ENCODE measurements at places on chromosomes 12 and 14.

DNA sequence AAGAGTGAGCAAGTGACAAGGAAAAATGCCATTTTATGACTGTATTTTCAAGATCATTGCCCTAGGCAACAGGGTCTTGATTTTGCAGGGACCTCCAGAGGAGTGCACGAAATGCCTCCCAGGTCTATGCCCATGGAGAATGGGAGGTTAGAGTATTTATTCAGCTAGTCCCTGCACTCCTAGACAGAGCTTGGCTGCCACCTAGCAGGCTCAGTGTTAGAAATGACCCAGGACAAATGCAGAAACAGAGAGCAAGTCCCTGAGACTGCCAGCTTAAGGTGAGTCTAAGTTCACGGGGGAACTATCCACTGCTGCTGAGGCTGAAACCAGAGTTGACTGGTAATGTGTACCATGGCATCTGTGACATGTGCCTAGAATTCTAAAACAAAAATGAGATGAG, 506.4 kb downstream of the MED13L start:
- H3K36me3 ChIP-seq: peaks cover 8% of the 10 kb centered on the region
- peaks cover 6% of the 10 kb centered on the region for H3K4me1 ChIP-seq
- H3K27ac ChIP-seq: peak overlapping the region; percentile 22
- H3K27me3 ChIP-seq: peaks cover 24% of the 10 kb centered on the region
- H3K4me3 ChIP-seq: no peak overlapping the region

DNA sequence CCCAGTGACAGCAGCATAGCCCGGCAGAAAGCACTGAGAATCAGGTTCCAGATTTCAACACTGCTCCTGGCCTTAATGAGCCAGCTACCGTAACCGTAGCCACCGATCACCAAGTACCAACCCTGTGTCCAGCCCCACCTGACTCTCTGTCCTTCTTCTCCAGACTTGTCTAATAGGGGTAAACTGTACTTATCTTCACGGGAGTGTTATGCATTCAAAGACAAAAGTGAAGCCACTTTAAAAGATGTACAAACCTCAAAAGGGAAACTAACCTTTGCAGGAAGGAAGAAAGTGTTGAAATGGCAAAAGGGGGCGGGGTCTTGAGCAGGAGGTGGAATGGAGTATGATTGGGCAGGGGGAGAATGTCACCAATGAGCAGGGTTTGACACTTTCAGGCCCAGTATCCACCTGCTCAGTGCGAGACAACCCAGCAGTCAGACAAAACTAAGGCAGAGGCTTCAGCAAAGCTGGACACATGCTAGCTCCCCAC, 226.1 kb downstream of the CHST11 start:
- H3K4me3 ChIP-seq: no peak overlapping the region
- no peaks in the 10 kb centered on the region for H3K27me3 ChIP-seq
- H3K36me3 ChIP-seq: no peaks in the 10 kb centered on the region

DNA sequence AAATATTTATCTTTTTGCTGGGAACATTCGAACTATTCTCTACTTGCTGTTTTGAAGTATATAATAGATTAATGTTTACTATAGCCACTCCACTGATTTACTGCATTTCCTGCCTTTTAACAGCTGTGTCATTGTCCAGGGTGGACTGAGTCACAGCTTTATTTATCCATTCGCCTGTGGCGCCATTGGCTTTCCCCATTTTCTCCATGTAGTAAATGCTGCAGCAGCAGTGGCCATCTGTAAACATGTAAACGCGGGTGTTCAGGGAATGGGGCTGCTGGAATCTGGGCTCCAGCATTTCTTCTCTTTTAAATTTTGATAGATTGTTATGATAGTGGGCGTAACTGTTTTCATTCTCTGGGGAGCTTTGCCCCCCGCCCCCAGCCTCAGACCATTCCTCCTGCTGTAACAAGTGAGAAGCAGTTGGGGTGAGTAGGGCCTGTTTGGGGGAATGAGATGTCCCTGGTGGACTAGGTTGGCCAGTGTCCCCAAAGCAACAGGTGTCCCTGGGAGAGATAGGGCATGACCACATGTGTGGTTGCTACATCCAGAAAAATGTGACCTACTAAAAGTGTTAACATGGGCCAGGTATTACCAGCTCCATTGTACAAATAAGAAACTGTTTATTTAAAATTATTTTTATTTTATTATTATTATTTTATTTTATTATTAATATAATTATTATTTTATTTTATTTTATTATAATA, 32.9 kb downstream of the RIN3 start:
- no peak overlapping the region for H3K27ac ChIP-seq
- H3K36me3 ChIP-seq: no peaks in the 10 kb centered on the region

- H3K27ac ChIP-seq: no peak overlapping the region
- H3K27me3 ChIP-seq: peaks cover 6% of the 10 kb centered on the region
- H3K4me3 ChIP-seq: no peak overlapping the region
- peaks cover 61% of the 10 kb centered on the region for H3K4me1 ChIP-seq
These were observed 55.8 kb downstream of the ZFP36L1 start for GRCh38 chr14:68737086-68737485.

DNA sequence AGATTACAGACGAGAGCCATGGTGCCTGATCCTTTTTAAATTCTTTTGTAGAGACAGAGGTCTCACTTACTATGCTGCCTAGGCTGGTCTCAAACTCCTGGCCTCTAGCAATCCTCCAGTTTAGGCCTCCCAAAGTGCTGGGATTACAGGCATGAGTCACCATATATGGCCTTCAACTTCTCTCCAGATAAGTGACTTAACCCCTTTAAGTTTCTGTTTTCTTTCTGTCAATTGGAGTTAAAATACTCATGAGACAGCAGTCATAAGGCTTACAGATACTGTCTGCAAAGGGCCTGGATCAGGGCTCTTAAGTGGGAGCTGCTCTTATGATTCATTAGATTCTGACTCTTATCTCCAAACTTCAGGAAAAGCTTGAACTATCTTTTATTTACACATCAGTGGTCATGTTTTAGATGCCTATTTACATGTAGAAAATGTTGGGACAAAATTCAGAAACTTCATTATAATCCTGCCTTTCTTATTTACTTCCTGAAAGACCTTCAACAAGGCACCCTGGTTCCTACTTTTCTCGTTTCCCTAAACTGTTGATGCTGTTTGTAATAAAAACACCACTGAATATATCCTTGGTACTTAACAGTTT, 271.5 kb upstream of the TBX3 start:
- H3K27ac ChIP-seq: no peak overlapping the region
- H3K4me3 ChIP-seq: no peak overlapping the region
- no peak for DNase-seq
- peaks cover 9% of the 10 kb centered on the region for H3K27me3 ChIP-seq
- peaks cover 41% of the 10 kb centered on the region for H3K4me1 ChIP-seq

DNA sequence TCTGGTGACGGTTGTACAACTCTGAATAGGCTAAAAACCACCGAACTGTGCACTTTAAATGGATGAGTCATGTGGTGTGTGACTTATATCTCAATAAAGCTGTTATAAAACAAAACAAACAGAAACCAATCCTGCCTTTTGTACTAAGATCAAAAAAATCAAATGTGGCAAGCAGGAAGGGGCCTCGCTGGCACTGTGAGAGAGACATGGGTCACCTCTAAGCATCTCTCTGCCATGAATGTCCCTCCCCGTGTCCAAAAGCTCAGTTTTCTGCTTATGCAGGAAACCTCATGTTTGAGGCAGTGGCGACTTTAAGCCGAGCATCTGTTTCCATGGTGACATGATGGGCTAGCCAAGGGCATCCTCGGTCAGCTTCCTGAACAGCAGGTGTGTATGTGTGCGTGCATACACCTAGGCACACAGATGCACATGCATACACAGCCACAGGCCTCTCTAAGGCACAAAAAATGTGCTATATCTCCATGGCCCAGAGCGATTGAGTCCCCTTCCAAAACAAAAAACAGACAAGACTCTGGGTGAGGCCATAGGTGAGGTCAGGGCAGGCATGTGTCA, 44.4 kb downstream of the ARL6IP4 start:
- peaks cover 21% of the 10 kb centered on the region for H3K4me1 ChIP-seq
- no peaks in the 10 kb centered on the region for H3K36me3 ChIP-seq
- no peak for DNase-seq
- no peak overlapping the region for H3K27ac ChIP-seq
- no peak overlapping the region for H3K4me3 ChIP-seq
- peaks cover 6% of the 10 kb centered on the region for H3K27me3 ChIP-seq

GRCh38 chr12:49794811-49795653, 33.2 kb downstream of the NCKAP5L start:
- DNase-seq: no peak
- H3K4me1 ChIP-seq: peaks cover 14% of the 10 kb centered on the region
- no peak overlapping the region for H3K4me3 ChIP-seq
- H3K36me3 ChIP-seq: peaks cover 12% of the 10 kb centered on the region
- H3K27ac ChIP-seq: peak overlapping the region; percentile 36
- H3K27me3 ChIP-seq: no peaks in the 10 kb centered on the region

DNA sequence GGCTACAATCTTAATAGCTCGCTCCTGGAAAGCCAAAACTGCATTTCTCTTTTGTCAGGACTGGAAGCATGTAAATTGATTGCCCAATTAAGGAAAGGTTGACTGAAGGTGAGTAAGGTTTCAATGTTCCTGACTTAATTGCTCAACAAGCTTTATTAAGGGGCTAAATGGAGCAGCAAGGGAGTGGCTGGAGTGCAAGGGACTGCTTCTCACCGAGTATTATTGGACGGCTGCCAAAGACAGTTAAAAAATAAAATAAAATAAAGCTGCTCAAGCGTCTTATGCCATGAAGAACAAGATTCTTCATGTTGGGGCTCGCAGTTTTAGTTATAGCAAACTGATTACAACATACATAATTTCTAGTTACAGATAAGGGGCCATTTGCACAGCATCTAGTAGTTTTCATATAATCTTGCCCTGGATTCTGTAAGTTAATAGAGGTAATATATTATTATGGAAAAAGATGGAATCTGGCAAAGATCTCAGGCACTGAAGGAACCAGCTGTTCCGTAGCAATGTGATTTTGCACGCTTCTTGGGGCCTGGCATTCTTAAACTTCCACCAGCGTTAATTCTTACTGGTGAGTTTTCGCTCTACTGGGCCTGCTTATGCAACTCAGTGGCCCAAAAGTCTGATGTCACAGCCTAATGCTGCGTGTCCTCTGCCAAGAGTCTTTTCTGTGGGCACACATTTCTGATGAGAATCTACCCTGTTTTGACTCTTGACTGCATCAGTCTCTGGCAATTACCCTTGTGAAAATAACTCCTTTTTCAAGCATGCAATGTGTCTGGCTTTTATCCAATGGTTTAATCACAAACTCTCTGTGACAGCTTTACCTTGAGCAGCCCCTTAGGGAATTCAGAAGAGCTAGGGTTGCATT, 108.5 kb downstream of the SLC38A1 start:
- peaks cover 29% of the 10 kb centered on the region for H3K4me1 ChIP-seq
- peaks cover 11% of the 10 kb centered on the region for H3K36me3 ChIP-seq
- H3K4me3 ChIP-seq: no peak overlapping the region
- H3K27ac ChIP-seq: no peak overlapping the region
- H3K27me3 ChIP-seq: peaks cover 3% of the 10 kb centered on the region

GRCh38 chr12:11457996-11458645, 62.8 kb upstream of the PRB2 start:
- no peak overlapping the region for H3K4me3 ChIP-seq
- no peaks in the 10 kb centered on the region for H3K36me3 ChIP-seq
- peaks cover 9% of the 10 kb centered on the region for H3K27me3 ChIP-seq
- no peaks in the 10 kb centered on the region for H3K4me1 ChIP-seq

DNA sequence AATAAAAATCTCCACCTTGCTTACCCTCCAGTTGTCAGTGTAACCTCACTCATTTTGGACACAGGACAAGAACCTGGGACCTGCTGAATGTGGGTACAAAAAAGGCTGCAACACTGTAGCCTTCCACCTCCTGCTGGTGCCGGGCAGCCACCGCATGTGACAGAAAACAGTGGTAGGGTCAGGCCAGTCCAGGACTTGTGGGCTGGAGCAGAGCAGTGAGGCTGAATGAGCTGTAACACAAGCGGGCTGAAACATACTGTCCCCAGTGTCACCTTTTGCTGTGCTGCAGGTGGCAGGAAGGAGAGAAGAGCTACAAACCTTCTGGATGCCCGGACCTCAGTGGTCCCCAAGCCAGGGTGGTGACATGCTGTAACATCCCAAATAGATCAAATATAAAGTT, 465.4 kb upstream of the FOXG1 start:
- H3K4me3 ChIP-seq: no peak overlapping the region
- H3K36me3 ChIP-seq: no peaks in the 10 kb centered on the region
- no peak for DNase-seq
- no peak overlapping the region for H3K27ac ChIP-seq
- H3K4me1 ChIP-seq: no peaks in the 10 kb centered on the region

DNA sequence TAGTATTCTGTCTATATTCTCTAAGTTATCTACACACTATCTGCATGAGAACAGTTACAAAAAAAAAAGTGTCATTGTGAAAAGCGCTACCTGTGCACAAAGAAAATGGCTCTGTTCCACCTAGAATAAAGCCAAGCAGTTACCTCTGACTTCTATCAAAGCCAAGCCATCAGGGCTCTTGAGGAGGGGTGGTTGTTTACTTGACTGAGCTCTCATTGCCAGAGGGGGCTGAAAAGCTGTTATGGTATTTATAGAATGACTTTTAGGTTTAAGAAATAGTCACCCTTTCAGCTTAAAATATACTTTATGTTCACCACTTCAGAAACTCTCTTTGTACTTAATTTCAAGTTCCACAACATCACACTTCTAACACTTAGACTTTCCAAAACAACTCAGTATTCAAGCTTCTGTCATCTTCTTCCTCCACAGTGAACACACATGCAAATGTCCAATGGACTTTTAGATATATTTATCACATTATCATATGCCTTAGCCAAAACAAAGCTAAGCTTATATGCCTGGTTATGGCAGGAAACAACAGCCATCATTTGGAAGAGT, 7.5 kb downstream of the ITPR2 start:
- H3K4me3 ChIP-seq: no peak overlapping the region
- H3K27me3 ChIP-seq: peaks cover 3% of the 10 kb centered on the region
- no peak overlapping the region for H3K27ac ChIP-seq
- no peak for DNase-seq
- peaks cover 6% of the 10 kb centered on the region for H3K4me1 ChIP-seq
- no peaks in the 10 kb centered on the region for H3K36me3 ChIP-seq

GRCh38 chr14:53355581-53356112, 202.5 kb upstream of the DDHD1 start:
- H3K4me1 ChIP-seq: peaks cover 30% of the 10 kb centered on the region
- DNase-seq: peak; percentile 6
- H3K27ac ChIP-seq: peak overlapping the region; percentile 66
- peaks cover 5% of the 10 kb centered on the region for H3K27me3 ChIP-seq
- no peak overlapping the region for H3K4me3 ChIP-seq

DNA sequence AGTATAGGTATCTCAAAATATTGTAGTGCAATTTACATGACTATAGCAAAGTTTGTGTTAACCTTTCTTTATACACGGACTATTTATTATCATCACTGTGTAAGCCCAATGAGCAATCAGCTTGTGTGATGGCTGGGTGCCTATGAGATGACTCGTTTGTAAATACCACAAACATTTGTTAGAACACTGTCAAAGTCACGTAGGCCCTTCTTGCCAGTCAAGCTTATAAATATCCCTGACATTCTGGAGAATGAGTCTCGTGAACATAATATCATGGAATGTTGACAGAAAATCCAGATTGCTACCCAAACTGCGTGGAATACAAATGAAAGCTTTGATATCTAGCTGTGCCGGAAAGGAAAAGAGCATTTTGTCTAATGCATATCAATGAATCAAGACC, 648.3 kb upstream of the MDGA2 start:
- H3K36me3 ChIP-seq: no peaks in the 10 kb centered on the region
- no peak overlapping the region for H3K4me3 ChIP-seq
- H3K27me3 ChIP-seq: no peaks in the 10 kb centered on the region
- H3K4me1 ChIP-seq: no peaks in the 10 kb centered on the region

GRCh38 chr14:63682727-63683593, 41.3 kb upstream of the WDR89 start:
- H3K36me3 ChIP-seq: peaks cover 18% of the 10 kb centered on the region
- peaks cover 9% of the 10 kb centered on the region for H3K4me1 ChIP-seq
